ENCODE measurements at places on chromosomes 13 and 19. TPM values are rescaled to one million over a fixed set of nuclear protein-coding genes. Genes with fewer than 3 reads are reported as not detected.

DNA sequence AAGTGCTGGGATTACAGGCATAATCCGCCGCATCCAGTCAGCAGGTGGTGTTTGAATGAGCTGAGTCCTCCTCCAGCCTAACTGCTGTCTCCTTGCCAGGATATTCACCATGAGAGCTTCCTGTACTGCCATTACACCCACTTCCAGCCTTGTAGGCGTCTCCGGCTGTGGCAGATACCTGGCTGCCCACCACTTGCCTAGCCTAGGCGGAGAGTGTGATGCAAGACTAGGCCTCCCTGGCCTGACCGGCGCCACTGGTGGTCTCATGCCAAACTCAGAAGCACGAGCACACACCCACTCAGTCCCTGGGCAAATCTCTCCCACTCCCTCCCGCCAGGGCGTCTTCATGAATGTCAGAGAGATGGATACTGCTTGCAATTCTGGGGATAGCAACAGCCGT is 16.6 kb downstream of the IL12RB1 start:
- no peak overlapping the region for H3K27ac ChIP-seq
- DNase-seq = no peak
- no peaks in the 10 kb centered on the region for H3K27me3 ChIP-seq

- no peaks in the 10 kb centered on the region for H3K36me3 ChIP-seq
- no peak for DNase-seq
- peak overlapping the region; percentile 33 for H3K27ac ChIP-seq
- no peak overlapping the region for H3K4me3 ChIP-seq
- H3K4me1 ChIP-seq = peaks cover 23% of the 10 kb centered on the region
Measured at GRCh38 chr13:50352720-50353480, 337.7 kb downstream of the KCNRG start.

DNA sequence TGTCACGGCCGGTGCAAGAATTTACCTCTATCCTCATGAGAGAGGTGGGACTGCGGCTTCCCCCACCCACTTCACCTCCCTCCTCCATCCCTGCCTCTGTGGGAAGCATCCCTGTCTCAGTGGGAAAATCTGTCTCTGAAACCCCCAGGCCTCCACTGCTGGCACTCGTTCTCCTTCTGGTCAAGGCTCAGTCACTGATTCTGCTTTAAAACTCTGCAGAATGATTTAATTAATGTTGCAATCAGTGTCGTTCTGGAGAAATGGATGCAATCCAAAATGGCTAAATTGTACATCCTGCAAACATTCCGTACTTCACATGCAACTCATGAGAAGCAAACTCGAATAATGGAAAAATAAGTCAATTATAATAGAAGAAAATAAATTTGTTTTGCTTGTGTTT is 5.6 kb downstream of the RASL11A start:
- H3K4me3 ChIP-seq = no peak overlapping the region
- no peaks in the 10 kb centered on the region for H3K4me1 ChIP-seq
- no peaks in the 10 kb centered on the region for H3K27me3 ChIP-seq
- no peak for DNase-seq
- H3K36me3 ChIP-seq = no peaks in the 10 kb centered on the region

- H3K27me3 ChIP-seq = no peaks in the 10 kb centered on the region
- no peak overlapping the region for H3K27ac ChIP-seq
- no peak overlapping the region for H3K4me3 ChIP-seq
- no peaks in the 10 kb centered on the region for H3K4me1 ChIP-seq
- no peak for DNase-seq
Measured at GRCh38 chr19:15516363-15516762, 8.0 kb downstream of the CYP4F22 start.

GSX1 gene
- not detected for total RNA-seq

KLK3 gene
- not detected for total RNA-seq

SPACA4 gene
- total RNA-seq = 0.67 TPM

GRCh38 chr19:56309511-56310185 is 5.0 kb downstream of the ZSCAN5A start:
- no peaks in the 10 kb centered on the region for H3K36me3 ChIP-seq
- no peak overlapping the region for H3K27ac ChIP-seq
- no peaks in the 10 kb centered on the region for H3K27me3 ChIP-seq
- peaks cover 4% of the 10 kb centered on the region for H3K4me1 ChIP-seq
- no peak overlapping the region for H3K4me3 ChIP-seq

- H3K36me3 ChIP-seq = peaks cover 84% of the 10 kb centered on the region
- no peaks in the 10 kb centered on the region for H3K27me3 ChIP-seq
- DNase-seq = no peak
Measured at GRCh38 chr19:39871362-39871761, 25.2 kb upstream of the FBL start.

Data from thyroid gland (tissue), 4 donors.